ENCODE measurements at places on chromosomes 6 and 20.

DNA sequence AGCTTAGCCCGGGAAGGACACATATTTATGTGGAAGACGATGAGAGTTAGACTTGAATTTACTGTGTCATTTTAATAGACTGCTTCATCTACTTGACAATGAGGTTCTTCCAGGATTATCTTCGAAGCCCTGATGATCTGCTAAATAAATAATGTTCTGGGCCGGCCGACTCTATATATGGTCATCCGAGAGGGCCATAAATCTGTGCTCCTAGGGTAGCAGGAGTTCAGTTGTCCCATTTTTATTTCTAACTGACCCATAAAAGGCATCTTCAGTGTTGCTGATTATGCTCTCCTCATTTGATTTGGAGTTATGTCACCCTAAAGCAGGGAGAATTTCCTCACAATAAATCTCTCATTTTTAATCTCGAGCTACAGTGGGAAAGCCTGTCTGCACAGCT lies 217.1 kb downstream of the SLC24A3 start:
- no peak for DNase-seq

GRCh38 chr6:91824331-91824730 lies 1237.5 kb upstream of the MAP3K7 start:
- no peak for DNase-seq

DNA sequence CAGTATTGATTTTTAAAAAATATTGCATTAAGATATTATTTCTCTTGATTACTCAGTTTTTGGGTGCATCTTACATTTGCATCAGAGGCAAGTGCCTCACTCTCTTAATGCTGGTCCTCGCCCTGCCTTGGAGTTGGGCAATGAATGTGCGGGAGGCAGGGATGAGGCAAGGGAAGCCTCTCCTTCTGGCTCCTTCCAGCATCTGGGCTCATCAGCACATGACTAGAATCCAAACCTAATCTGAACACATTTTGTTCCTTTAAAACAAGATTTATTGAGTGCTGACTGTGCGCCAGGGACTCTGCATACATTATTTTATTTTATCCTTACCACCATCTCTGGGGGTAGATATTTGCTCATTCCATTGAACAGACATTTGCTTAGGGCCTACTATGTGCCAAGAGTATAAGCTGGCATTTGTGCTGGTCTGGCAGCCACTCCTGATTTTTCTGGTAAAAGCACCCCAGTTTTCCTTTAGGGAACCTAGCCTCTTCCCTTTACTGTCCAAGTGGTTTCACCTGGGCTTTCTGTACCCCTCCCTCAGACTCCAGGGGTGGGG lies 71.9 kb upstream of the ZNFX1 start:
- no peak for DNase-seq

- DNase-seq = no peak
Observed at GRCh38 chr20:51169813-51170212, 146.9 kb upstream of the KCNG1 start.

DNA sequence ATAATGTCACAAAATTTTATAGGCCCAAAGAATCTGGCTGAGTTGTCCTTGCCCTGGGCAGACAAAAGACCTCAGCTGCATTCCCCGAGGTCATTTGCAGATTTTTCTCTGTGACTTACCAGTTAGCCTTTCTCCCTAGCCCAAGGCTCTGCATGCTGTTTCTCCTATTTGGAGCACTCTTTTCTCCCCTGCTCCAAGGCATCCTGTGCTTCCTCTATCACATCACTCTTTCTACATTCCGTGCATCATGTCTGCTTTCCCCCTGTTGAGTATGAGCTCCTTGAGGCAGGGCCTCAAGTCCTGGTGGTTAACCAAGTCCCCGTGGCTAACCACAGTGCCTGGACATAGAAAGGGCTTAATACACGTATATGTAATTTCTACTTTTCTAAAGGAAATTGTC lies 593 bp upstream of the GSTA3 start:
- no peak for DNase-seq

All from stimulated activated CD4-positive, alpha-beta T cell treated with anti-CD3 and anti-CD28 coated beads, Interleukin-12 subunit alpha, Interleukin-12 subunit beta, amount 100 ng/mL, for 48 hours (primary cell).